Ammon's horn (tissue), 1 donor: ENCODE measurements at places on chromosomes 7 and 10.

DNA sequence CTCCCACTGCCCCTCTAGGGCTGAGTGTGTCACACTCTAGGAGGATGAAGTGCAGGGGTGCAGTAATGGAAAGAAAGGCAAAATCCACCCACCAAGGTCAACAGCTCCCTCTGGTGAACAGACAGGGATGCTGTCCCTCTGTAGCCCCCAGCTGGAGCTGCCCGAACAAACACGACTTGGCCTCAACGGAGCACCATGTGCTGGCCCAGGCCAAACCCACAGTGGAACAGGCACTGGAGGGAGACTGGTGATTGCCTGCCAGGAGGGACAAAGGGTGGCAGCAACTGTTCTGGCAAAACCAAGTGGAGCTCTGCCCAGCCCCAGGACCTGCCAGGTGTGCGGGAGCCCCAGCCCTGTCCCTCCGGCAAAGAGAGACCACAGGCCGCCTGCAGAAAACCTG lies 20.7 kb downstream of the PDIA4 start:
- DNase-seq, result no peak

GRCh38 chr7:90955641-90956207 lies 308.5 kb upstream of the FZD1 start:
- DNase-seq, result no peak

DNA sequence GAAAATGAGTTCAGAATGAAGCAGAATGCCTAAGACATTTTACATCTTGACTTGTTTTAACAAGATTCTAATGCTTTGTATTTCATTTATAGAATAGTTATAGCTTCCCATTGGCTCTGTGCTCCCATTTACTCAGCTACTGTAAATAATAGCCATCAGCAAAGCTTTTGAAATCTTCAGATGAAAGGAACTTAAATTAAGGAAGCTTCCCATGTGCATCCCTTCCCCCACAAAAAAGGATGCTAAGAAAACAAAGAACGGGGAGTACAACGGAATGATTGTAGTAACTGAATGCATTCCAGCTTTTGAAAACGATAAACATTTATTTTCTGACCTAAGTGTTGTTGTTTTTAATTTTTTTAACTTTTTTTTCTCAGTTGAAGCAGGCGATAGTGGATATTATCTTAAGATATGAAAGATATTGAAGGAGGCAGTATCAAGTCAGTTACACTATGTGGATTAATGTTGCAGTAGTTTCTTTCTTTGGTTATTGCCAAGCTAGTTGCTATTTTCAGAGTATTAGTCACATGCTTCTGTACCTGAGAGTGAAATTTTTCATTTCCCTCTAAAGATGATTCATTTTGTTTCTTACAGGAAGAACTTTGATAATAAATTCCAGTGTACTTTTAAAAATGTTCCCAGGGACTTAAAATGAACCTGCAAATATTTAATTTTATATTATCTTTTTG lies 129.2 kb downstream of the KCND2 start:
- DNase-seq, result no peak

- DNase-seq, result no peak
Observed at GRCh38 chr10:59844436-59844835, 61.9 kb downstream of the CCDC6 start.

- no peak for DNase-seq
Observed at GRCh38 chr10:26367771-26368170, 70.4 kb upstream of the APBB1IP start.

- peak; percentile 36 for DNase-seq
Observed at GRCh38 chr7:74174606-74175082, 488 bp downstream of the EIF4H start.

GRCh38 chr10:33117816-33118215 lies 159.8 kb upstream of the ITGB1 start:
- DNase-seq, result no peak

DNA sequence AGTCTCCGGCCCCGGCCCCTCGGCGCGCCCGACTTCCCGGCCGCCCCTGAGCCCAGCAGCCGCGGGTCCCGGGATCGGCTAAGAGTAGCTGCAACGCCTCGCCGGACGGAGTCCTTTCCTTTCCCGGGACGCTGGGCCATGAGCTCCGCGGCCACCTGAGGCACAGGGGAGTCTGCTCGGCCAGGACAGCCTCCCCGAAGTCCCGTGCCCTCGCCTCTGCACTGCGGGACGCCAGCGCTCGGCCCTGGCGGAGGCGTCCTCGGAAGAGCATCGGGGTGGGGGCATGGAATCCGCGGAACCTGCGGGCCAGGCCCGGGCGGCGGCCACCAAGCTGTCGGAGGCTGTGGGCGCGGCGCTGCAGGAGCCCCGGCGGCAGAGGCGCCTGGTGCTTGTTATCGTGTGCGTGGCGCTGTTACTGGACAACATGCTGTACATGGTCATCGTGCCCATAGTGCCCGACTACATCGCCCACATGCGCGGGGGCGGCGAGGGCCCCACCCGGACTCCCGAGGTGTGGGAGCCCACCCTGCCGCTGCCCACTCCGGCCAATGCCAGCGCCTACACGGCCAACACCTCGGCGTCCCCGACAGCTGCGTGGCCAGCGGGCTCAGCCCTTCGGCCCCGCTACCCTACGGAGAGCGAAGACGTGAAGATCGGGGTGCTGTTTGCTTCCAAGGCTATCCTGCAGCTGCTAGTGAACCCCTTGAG lies 502 bp downstream of the SLC18A3 start:
- no peak for DNase-seq

DNA sequence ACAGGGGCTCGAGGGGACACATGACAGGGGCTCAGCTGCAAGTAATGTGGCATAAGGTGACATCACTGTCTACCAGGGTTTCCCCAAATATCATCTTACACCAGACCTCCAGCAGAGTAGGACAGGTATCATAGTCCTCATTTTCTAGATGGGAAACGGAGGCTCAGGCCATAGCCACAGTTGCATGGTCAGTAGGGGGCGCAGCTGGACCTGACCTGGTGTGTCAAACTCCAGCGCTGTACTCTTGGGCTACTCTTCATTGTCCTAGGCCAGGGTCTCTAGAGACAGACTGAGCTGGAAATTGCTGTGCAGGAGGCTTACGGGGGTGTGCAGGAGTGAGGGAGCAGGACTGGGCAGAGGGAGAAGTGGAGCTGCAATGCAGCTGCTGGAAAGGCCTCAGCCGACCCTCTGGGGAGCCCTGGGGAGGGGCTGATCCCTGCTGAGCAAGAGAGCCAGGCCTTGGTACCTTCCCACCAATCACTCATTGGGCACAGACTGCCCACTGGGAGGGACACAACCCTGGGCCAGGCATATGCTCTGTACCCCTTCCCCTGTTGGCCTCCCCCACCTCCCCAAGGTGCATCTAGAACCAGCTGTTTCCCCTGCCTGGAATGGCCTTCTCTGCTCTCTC lies 89.9 kb downstream of the CDH23 start:
- DNase-seq, result peak; percentile 48

DNA sequence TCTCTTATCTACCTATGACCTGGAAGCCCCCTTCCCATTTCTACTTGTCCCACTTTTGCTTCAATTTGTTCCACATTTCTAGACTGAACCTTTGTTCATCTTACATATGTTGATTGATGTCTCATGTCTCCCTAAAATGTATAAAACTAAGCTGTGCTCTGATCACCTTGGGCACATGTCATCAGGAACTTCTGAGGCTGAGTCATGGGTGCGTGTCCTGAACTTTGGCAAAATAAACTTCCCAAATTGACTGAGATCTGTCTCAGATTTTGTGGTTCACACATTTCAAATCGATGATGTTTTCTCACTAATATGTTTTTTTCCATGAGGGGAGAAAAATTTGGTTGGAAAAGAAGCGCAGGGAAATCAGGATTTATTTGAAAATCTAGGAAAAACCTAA lies 406.2 kb upstream of the LRRTM3 start:
- DNase-seq, result no peak

- no peak for DNase-seq
Observed at GRCh38 chr7:138304071-138304320, 156.1 kb upstream of the TRIM24 start.

- no peak for DNase-seq
Observed at GRCh38 chr7:68442931-68443631, 1155.2 kb upstream of the AUTS2 start.

GRCh38 chr7:73824986-73825385 lies 5.8 kb upstream of the CLDN4 start:
- DNase-seq, result no peak

DNA sequence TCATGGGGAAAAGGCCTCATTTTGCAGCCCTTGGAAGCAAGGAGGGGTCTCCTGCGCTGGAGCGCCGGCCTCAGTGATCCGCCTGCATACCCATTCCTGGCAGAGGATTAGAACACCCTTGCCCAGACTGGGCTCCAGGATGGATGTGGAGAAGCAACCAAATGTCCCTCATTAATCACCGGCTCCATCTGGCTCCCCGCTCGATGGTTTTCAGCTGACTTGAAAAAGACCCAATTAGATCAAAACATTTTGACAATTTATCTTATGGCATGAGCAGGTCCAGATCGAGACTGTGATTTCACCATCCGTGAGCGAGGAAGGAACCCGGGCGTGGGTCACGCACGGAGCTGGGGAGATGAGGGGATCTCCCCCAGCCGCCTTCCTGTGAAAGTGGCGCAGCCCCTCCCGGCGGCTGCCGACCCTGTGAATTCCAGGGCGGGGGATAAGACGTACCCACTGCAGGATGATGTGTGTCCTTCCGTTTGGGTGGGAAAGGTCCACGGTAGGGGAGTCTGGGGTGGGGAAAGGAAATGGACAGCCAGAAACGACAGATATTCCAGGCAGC lies 141.6 kb downstream of the EMX2 start:
- no peak for DNase-seq

DNA sequence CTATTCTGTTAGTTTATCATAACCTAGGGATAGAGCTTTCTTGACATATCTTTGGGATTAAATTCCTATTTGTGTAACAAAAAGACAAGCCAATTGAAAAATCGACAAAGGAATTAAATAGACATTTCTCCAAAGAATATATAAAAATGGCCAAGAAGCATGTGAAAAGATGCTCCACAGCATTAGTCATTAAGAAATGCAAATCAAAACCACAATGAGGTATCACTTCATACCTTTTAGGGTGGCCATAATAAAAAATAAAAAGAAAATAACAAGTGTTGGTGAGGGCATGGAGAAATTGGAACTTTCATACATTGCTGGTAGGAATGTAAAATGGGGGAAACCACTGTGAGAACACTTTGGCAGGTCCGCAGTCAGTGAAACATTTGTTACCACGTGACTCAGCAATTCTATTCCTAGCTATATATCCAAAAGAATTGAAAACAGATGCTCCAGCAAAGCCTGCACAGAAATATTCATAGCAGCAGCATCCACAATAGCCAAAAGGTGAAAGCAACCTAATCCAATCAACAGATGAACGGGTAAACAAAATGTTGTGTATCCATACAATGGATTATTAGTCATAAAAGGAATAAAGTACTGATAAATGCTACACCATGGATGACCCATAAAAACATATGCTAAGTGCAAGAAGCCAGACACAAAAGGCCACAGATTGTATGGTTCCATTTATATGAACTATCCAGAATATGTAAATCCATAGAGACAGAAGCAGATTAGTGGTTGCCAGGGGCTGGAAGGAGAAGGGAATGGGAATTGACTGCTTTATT lies 20.5 kb downstream of the SPAG6 start:
- DNase-seq, result no peak

GRCh38 chr7:75995996-75996395 lies 1.6 kb upstream of the TMEM120A start:
- DNase-seq, result no peak

- DNase-seq, result no peak
Observed at GRCh38 chr7:133021196-133021595, 60.7 kb downstream of the CHCHD3 start.
